ENCODE measurements at places on chromosomes 2 and 18. TPM values are rescaled to one million over a fixed set of nuclear protein-coding genes. Genes with fewer than 3 reads are reported as not detected.
A peak's percentile ranks its signal among the peaks of the same experiment; 100 is the strongest.

Gene ELOA2
- total RNA-seq: not detected

Gene TMEM247
- total RNA-seq: not detected

Gene CDK15
- total RNA-seq: not detected

Gene GALR1
- total RNA-seq: not detected

Gene ADAM17
- total RNA-seq: 49.7 TPM

Gene TSPYL6
- total RNA-seq: not detected

Gene DYNC2LI1
- 37.6 TPM for total RNA-seq

Gene COL3A1
- total RNA-seq: 0.22 TPM

GRCh38 chr2:131010566-131010965 is 82.7 kb downstream of the FAM168B start:
- no peaks in the 10 kb centered on the region for H3K27me3 ChIP-seq
- peaks cover 4% of the 10 kb centered on the region for H3K36me3 ChIP-seq
- DNase-seq: no peak
- no peak overlapping the region for H3K27ac ChIP-seq
- H3K4me3 ChIP-seq: no peak overlapping the region

DNA sequence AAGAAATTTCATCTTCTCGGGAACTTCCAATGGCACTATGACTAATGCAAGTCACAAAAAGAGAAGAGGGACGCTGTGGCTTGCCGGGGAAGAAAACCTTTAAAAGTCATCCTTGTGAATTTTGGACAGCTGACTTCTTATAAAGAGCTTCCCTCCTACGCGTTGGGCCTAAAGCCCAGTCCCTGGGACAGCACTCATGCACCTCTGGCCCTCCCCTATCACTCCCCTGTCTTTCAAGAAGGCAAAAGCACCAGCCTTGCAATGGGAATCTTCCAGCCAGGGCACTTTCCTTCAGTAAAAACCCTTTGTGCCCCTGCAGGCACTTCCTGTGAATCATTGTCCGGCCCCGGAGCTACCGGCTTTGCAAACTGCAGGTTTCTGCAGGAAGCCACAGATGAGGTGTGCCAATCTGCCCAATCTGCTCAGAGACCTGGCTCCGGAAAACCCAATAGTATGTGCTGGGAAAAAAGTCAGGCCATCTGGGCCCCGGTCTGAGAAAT is 7.1 kb downstream of the MREG start:
- H3K4me1 ChIP-seq: peaks cover 33% of the 10 kb centered on the region
- no peak overlapping the region for H3K27ac ChIP-seq
- DNase-seq: peak; percentile 56
- H3K4me3 ChIP-seq: no peak overlapping the region
- no peaks in the 10 kb centered on the region for H3K27me3 ChIP-seq

GRCh38 chr2:72897785-72898584 is 10.8 kb downstream of the SPR start:
- peak overlapping the region; percentile 51 for H3K27ac ChIP-seq
- peaks cover 29% of the 10 kb centered on the region for H3K4me1 ChIP-seq
- peak; percentile 84 for DNase-seq
- peaks cover 85% of the 10 kb centered on the region for H3K27me3 ChIP-seq
- no peak overlapping the region for H3K4me3 ChIP-seq

DNA sequence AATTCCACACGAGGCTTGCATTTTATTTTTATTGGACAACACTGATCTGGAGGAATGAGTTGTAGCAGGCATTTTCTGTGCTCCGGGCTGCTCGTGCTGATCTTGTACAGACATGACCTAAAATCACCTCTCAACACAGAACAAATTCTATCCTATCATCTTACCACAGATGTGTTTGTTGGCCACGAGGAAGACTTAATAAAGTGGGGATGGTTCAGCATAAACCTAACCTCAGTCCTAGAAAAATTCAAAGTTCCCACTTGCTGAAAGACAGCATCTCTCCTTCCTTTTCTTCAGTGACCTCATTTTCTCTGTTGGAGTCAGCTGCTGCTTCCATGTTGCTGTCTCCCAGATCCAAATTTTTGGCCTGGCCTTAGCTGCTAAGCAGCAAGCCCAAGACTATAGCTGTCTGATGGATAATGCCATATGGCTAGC is 45.3 kb downstream of the RBKS start:
- H3K27ac ChIP-seq: no peak overlapping the region
- no peaks in the 10 kb centered on the region for H3K4me1 ChIP-seq
- H3K36me3 ChIP-seq: no peaks in the 10 kb centered on the region

- H3K27ac ChIP-seq: peak overlapping the region; percentile 93
- H3K36me3 ChIP-seq: no peaks in the 10 kb centered on the region
- H3K4me3 ChIP-seq: peak overlapping the region; percentile 77
- no peaks in the 10 kb centered on the region for H3K27me3 ChIP-seq
- H3K4me1 ChIP-seq: peaks cover 25% of the 10 kb centered on the region
Measured at GRCh38 chr18:70289351-70290312, 787 bp downstream of the SOCS6 start.

- H3K4me3 ChIP-seq: peak overlapping the region; percentile 6
- no peaks in the 10 kb centered on the region for H3K36me3 ChIP-seq
- H3K27ac ChIP-seq: no peak overlapping the region
- DNase-seq: peak; percentile 31
- no peaks in the 10 kb centered on the region for H3K27me3 ChIP-seq
- peaks cover 62% of the 10 kb centered on the region for H3K4me1 ChIP-seq
Measured at GRCh38 chr18:61948846-61949438, 56.1 kb upstream of the RNF152 start.

GRCh38 chr2:47272031-47272864 is 117.1 kb upstream of the STPG4 start:
- H3K27ac ChIP-seq: no peak overlapping the region
- peaks cover 20% of the 10 kb centered on the region for H3K27me3 ChIP-seq
- H3K4me3 ChIP-seq: peak overlapping the region; percentile 30
- H3K4me1 ChIP-seq: no peaks in the 10 kb centered on the region
- no peaks in the 10 kb centered on the region for H3K36me3 ChIP-seq
- peak; percentile 71 for DNase-seq

GRCh38 chr2:172011812-172012575 is 12.2 kb downstream of the METAP1D start:
- no peak overlapping the region for H3K4me3 ChIP-seq
- DNase-seq: no peak

GRCh38 chr2:206071807-206072206 is 14.2 kb downstream of the INO80D start:
- H3K27ac ChIP-seq: no peak overlapping the region
- no peaks in the 10 kb centered on the region for H3K27me3 ChIP-seq
- H3K36me3 ChIP-seq: no peaks in the 10 kb centered on the region
- no peak overlapping the region for H3K4me3 ChIP-seq
- peaks cover 3% of the 10 kb centered on the region for H3K4me1 ChIP-seq

GRCh38 chr2:43592443-43592842 is 3.4 kb downstream of the THADA start:
- H3K4me1 ChIP-seq: peaks cover 5% of the 10 kb centered on the region
- H3K27ac ChIP-seq: no peak overlapping the region
- no peak overlapping the region for H3K4me3 ChIP-seq
- H3K27me3 ChIP-seq: no peaks in the 10 kb centered on the region

DNA sequence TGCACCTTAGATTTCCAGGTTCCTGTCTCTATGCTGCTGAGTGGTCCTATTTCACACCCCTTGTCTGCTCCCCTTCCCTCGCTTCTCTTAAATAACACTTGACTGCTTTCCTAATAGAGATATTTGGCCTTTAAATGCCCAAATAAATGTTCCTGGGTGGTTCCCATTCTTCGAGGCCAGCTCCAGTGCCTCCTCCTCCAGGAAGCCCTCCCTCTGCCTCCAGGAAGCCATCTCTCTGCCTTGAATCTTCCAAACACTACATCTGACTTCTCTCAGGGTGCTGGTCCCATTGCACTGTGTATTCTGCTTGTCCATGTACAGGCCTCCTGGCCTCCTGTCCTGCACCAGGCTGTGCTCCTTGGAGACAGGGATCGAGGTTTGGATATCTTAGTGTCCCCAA is 14.2 kb downstream of the EHD3 start:
- H3K27me3 ChIP-seq: no peaks in the 10 kb centered on the region
- no peak for DNase-seq
- H3K36me3 ChIP-seq: no peaks in the 10 kb centered on the region
- no peak overlapping the region for H3K27ac ChIP-seq

- H3K27me3 ChIP-seq: no peaks in the 10 kb centered on the region
- no peaks in the 10 kb centered on the region for H3K36me3 ChIP-seq
- no peak overlapping the region for H3K4me3 ChIP-seq
- no peak overlapping the region for H3K27ac ChIP-seq
- H3K4me1 ChIP-seq: peaks cover 8% of the 10 kb centered on the region
Measured at GRCh38 chr18:74194691-74195090, 46.4 kb downstream of the TIMM21 start.

- H3K36me3 ChIP-seq: no peaks in the 10 kb centered on the region
- H3K4me1 ChIP-seq: peaks cover 32% of the 10 kb centered on the region
- no peaks in the 10 kb centered on the region for H3K27me3 ChIP-seq
- H3K27ac ChIP-seq: no peak overlapping the region
Measured at GRCh38 chr18:76545433-76546087, 50.5 kb upstream of the ZNF516 start.

Measured in neural progenitor cell (in vitro differentiated cells).